RKO (cell line): ENCODE measurements at places on chromosomes 11 and 22.

GRCh38 chr11:128942817-128943427 is at the start of gene TP53AIP1:
Gene TP53AIP1 (minus strand): TSS chr11:128942871. CDS start chr11:128937818, 5,053 bp downstream.
- DNase-seq: no peak

GRCh38 chr11:1896468-1896867 is 4.8 kb upstream of the PRR33 start:
- no peak for DNase-seq

DNA sequence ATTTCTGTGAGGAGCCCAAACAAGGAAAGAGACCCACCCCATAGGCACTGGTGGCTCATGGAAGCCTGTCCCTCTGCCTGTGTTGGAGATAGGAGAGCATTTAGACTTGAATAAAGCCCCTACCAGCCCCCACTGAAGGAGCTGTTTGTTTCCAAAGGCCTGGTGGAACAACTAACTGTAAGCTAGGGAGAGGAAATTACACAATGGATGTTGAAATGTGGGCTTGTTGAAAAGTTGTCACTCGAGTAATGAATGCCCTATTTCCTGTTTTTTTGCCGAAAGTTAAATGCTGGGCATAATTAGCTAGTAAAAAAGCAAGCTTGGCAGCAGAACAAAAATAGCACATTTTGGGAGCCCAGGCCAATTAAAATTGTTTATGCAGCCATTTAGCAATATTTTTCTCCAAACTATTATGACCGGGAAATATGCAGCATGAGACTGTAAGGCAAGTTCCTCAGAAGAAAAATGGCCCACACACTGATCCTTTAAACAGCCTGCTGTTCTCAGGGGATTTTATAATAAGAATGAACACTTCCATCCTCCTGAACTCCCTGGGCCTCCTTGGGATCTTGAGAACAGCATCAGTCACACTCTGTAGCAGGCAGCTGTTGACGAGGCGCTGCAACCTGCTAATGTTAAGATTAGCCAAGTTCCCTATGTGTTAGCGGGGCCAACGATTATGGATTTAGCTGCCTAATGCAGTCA is 38.6 kb upstream of the LMO2 start:
- DNase-seq: no peak

DNA sequence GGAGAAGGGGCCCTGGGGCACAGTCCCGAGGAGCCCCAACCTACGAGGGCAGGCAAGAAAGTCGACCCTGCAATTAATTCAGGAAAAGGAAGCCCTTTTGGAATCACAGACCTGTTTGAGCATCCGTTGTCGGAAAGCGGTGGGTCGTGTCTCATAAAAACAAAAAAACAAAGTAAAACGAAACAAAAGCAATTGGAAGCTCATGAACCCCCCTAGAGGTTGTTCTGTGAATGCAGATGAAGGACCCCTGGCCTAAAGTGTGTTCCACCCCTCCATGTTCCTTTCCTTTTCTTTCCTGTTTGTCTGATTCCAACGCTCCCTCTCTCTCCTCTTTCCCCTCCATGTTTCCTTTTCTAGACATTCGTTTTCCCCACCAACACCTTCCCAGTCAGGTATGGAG is 203.7 kb downstream of the GRIK4 start:
- DNase-seq: peak; percentile 22

- DNase-seq: peak; percentile 48
Measured at GRCh38 chr11:113587308-113587739, 112.1 kb upstream of the DRD2 start.

DNA sequence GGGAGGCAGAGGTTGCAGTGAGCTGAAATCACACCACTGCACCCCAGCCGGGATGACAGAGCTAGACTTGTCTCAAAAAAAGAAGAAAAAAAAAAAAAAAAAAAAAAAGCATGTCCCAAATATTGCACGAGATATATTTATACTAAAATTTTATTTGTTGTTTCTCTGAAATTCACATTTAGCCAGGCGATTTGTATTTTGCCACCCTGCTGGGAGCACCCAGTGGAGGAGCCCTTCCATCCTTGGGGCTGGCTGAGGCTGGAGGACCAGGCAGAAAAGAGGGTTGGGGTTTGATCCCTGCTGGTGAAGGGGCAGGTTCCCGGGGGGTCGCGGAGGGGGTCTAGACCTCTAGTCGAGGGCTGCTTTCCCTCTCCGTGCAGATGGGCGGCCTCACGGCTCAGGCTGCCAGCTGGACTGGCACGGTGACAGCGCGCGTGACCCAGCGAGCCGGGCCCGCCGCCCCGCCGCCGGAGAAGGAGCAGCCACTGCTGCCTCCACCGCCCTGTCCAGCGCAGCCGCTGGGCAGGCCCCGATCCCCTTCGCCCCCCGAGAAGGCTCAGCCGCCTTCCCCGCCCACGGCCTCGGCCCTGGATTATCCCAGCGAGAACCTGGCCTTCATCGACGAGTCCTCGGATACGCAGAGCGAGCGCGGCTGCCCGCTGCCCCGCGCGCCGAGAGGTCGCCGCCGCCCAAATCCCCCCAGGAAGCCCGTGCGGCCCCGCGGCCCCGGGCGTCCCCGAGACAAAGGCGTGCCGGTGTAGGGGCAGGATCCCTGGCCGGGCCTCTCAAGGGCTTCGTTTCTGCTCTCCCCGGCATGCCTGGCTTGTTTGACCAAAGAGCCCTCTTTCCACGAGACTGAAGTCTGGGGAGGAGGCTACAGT is 952 bp upstream of the CATSPERZ start:
- DNase-seq: no peak

DNA sequence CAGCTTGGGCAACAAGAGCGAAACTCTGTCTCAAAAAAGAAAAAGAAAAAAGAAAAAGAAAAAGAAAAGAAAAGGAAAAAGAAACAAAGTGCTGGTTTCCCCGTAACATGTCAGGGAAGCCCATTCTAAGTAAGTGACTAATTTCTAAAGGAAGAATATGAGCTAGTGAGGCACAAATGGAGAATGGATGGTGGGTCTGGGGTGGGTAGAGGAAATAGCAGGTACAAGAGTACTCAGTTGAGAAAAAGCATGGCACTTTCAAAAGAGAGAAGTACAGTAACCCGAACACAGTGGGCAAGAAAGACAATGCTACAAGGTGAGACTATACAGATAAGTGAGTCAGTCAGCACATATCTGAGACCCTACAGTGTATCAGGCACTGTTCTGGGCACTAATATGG is 4.5 kb downstream of the MAJIN start:
- no peak for DNase-seq

GRCh38 chr11:82718307-82718706 is 15.4 kb downstream of the FAM181B start:
- peak; percentile 72 for DNase-seq

DNA sequence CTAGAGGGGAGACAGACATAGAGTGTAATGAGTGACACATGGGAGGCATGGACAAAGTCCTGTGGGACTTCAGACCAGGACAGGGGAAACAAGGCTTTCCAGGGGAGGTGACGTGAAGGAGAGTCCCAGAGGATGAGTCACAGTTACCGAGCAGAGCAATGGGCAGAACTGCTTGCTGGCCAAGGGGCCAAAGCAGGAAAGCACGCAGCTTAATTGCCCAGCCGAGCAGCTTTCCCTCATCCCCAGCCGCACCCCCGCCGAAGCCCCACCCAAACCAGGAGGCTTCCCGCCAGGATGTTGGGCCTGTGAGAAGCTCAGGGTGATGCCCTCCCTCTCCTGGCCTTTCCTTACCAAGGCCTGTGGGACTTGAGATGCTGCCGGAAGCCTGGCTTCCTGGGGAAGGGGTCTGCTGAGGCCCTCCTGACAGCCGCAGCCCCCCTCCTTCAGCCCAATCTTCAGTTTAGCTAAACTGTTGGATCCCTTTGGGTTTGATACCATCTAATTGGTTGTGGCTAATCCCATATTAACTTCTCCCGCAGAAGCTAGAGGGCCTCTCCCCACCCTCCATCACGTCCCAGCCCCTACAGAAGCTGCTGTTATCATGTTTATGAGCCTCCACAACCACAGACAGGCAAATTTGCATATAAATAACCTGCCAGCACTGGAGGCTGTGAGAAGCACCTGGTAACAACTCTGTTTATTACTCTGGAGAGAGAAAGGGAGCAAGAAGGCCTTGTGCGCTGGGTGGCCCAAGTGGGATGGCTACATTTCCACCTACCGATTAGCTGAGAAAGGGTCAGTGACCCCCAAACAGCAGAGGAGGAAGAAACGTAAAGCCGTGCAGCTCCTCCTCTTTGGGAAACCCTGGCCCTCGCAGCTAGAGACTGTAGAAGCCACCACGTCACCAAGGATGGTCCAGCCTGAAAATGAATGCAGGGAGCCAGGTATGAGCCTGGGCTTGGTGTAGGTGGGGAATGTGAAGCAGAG is 80.0 kb downstream of the TRIM29 start:
- peak; percentile 7 for DNase-seq

- no peak for DNase-seq
Measured at GRCh38 chr11:125313271-125314219, 149.0 kb downstream of the PKNOX2 start.

DNA sequence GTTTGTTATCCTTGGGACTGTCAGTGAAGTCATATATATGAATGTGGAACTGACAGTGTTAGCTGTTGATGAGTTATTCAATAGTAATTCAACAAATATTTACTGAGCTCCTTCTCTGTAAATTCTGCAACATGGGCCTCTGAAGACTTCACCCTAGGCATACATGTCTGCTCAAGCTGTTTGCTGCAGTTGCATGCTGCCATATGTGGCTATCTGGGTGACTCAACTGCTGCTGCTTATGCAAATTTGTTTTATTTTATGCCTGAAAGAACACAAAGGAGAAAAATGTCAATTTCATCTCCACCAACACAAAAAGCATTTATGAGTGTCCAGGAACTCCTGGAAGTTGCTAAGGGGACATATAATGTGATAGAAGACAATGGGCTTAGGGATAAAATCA is 417.6 kb downstream of the AASDHPPT start:
- DNase-seq: no peak

DNA sequence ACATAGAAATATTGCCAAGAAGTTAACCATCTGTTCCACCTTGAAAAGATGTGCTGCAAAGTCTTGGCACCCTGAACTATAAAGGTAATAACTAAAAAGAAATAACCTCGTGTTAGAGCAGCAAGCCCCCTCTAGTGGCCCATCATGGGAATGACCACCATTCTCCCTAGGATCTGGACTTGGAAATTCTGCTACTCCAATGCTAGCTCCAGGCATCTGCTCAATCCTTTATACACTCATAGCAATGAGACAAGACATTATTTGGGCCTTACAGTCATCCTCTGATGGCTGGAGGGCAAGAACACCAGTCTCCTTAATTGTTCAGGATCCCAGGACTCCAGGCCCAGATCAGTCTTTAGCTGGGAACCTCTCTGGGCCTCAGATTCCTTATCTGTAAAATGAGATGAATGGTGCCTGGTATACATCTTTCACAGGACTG is 76.0 kb downstream of the CWC15 start:
- peak; percentile 60 for DNase-seq

DNA sequence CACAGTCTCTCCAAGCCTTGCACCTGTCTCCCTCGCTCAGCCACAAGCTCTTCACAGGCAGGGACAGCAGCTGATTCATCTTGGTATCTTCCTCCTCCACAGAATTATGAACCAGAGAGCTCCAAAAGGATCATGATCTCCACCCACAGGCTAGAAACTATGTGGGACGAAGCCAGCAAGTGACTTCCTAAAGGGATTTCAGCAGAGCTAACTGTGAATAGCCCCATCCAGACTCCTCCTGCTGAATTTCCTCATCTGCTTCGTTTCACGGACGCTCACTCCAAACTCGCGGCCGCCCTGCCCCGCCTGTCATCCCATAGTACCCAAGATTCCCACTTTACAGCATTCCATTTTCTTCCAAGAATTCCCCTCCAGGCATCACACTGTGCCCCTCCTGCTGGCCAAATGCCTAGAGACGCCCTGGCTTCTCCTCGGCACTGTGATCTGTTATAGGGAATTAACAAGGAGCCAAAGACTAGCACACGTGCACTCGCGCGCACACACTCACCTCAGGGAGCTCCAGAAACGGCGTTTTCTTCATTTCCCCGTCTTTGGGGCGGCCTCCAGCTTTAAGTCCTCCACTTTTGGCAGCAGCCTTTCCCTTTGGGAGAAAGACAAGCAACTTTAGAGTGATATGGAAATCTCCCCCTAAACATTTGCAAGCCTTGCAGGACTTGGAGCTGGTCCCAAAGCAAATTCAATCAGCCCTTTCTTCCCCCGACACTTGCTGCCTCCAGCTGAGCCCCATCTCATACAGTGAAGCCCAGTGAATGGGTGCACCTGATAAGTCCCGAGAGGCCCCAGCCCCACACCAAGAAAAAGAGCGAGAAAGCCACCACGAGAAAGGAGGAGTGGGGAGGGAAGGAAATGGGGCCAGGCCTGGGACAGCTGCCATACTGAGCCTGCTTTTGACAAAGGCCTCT is 35.5 kb downstream of the SPATA19 start:
- DNase-seq: no peak

- DNase-seq: no peak
Measured at GRCh38 chr22:22935056-22935545, 47.5 kb downstream of the IGLL5 start.

DNA sequence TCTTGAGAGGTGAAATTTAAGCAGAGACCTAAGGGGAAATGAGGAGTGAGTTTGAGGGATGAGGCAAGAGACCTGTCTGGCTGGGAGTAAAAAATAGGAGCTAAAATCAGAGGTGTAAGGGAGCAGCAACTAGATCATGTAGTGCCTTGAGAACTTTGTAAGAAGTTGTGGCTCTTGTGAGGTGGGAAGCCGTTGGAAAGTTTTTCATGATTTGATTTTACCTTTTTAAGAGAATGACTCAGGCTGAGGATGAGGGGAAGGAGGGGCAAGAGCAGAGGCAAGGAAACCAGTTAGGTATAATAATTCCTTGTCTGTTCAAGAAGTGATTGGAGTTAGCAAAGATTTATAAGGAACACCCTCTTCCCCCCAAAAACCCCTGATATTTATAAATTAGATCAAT is 25.8 kb downstream of the QSER1 start:
- DNase-seq: no peak

DNA sequence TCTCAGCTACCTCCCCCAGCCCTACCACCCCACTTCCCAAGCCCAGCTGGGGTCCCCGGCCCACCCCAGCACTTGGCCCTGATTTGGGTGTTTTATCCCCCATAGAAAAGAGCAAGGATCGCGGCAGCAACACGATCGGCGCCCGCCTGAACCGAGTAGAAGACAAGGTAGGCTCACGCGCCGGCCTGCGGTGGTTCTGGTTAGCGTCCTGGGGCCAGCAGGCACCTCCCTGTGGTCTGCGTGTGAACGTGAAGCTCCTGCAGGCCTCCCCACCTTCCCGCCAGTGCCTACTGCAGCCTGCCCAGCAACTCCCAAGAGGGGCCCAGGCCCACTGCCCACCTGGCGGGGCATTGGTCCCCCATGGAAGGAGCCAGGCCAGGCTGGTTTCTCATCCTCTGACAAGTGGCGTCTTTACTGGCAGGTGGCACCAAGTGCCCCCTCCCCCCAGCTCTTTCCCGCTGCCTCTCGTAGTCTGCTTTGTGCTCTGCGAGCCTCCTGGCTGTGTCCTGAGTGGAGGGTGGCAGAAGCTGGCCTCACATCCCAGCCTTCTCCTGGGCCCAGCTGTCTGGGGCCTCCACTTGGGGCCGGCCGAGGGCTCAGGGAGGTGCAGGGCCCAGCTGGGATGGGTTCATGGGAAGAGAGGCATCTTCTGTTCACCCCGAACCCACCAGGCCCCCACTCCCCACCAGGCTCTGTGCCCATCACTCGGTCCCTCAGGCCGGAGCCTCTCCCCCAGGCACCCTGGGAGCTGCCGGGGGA is 78.3 kb upstream of the KCNQ1OT1 start:
- no peak for DNase-seq

- peak; percentile 85 for DNase-seq
Measured at GRCh38 chr11:87421422-87421821, 383.7 kb downstream of the TMEM135 start.

- no peak for DNase-seq
Measured at GRCh38 chr22:29641700-29642330, 38.4 kb downstream of the NF2 start.

- no peak for DNase-seq
Measured at GRCh38 chr11:57913715-57914704, 109.7 kb upstream of the OR9Q1 start.
